ENCODE measurements at places on chromosomes 5 and 9.
A peak's percentile ranks its signal among the peaks of the same experiment; 100 is the strongest.

- no peak for DNase-seq
Observed at GRCh38 chr5:53962306-53962705, 348.1 kb downstream of the ARL15 start.

DNA sequence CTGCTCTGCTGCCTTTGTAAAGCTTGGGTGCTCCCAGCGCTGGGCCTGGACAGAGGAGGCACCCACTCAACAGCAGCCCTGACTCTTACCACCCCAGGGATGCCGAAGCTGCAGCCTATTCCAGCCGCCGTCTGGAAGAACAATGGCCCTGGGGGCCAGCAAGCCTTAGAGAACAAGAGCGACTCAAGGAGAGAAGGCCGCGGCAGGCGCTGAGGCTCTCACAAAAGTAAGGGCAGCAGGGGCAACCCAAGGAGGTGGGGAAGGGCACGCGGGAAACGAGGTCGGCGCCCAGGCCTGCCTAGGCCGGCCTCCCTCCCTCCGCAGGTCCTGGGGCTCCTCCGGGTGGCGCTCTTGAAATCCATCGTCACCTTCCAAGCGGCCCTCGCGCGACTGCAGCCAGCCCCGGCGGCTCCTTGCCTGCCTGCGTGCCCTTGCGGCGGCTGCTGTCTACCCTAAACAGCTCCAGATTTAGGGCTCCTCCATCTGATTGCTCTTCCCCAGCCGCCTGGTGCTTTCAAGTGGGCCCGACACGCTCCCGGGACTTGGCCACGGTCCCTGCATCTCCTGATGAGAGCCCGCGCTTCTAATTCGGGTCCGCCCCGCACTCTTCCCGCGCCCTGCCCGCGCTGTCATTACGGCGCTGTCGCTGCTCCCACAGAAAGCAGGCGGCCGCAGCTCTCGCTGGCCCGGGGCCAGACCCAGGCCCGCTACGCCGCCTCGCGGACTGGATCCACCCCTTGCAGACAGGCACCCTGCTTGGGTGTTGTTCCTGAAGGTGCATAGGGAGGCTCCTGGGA is 213.3 kb downstream of the SEMA6A start:
- DNase-seq = peak; percentile 70

DNA sequence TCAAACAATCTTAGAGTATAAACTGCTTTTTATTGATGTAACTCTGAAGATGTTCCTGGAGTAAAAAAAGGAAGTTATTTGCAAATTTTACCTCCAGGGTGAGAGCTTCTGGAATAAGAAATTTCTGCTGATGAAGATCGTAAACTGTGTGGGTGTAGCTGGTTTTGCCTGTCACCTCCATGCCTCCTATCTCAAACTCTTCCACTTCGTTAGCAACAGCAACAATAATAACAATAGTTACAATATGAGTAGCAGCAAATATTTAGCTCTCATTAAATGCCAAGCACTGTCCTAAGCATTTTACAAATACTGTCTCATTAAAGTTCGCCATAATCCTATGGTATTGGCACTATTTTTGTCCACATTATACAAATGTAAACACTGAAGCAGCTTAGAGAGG is 57.9 kb downstream of the GCNT1 start:
- DNase-seq = no peak

GRCh38 chr5:82388181-82388580 is 110.0 kb upstream of the RPS23 start:
- DNase-seq = no peak

- DNase-seq = peak; percentile 67
Observed at GRCh38 chr5:52356311-52356918, 431.3 kb upstream of the ITGA1 start.

Data from NCI-H345 (cell line).